ENCODE measurements at places on chromosomes 7 and 10.

GRCh38 chr10:121522831-121523230 is 75.4 kb downstream of the FGFR2 start:
- DNase-seq = no peak

DNA sequence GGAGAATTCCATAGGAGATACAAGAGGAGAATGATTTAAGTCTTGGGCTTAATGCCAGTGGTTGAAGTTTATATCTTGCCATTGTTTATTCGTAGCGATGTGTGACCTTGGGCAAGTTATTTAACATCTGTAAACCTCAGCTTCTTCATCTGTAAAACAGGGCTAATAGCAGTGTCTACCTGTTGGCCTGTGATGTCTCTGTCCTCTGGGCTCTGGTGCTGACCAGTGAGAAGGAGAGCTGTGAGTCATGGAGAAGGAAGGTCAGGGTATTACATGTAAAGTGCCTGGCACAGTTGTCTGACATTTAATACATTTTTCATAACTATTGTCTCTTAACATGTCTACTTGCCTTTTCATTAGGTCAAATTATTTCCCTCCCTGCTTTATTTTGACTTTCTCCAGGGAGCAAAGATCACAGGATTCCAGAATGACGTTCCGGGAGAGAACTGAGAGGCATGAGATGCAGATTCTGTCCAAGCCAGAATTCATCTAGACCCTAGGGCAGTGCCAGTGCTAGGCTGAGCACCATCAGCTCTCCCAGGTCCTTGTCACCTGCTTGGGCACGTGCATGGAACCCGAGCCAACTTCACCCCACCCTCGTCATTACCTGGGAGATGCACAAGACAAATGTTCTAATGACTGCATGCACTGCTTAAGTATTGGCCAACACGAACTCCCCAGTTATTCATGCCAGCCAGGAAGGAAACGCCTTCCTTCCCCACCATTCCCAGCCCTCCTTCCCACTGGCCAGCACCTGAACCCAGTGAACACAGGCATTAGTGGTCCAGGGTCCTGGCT is 187.9 kb downstream of the DPY19L1 start:
- DNase-seq = peak; percentile 15

GRCh38 chr7:153838591-153838990 is 213.6 kb upstream of the DPP6 start:
- no peak for DNase-seq

DNA sequence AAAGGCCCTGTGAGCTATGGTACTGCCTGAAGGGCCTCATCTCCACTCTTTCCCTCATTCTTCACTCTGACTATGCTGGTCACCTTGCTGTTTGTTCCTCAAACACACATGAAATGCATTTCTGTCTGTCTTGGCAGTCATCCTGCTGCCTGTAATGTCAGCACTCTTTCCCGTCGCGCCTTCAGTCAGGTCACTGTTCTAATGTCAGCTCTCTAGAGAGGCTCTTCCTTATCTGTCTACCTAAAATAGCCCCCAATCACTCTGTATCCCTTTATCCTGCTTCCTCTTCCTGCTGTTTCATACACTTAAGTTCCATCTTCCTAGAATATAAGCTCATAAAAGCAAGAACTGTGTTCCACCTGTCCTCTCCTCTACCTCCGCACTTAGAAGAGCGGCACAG is 215.5 kb downstream of the ZNF33B start:
- no peak for DNase-seq

DNA sequence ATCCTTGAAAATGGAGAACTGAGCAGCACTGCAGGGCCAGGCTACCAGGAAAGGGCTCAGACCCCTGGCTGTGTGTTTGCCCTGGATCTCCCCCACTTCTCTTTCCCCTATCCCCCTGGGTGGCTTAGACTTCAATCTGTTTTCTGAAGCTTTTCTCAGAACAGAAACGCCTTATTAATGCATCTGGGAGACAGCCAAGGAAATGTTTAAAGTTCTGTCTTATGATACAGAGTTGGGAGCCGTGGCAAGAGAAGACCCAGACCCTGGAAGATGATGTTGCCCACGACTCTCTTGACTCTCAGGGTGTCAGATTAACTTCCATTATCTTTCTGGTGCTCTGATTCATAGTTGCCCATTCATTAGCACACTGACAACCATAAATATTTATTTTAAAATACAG is 107.1 kb downstream of the EBLN1 start:
- DNase-seq = no peak

GRCh38 chr7:80253653-80254052 is 119.0 kb downstream of the GNAI1 start:
- DNase-seq = no peak

- no peak for DNase-seq
Measured at GRCh38 chr7:11699666-11700065, 132.3 kb downstream of the THSD7A start.

DNA sequence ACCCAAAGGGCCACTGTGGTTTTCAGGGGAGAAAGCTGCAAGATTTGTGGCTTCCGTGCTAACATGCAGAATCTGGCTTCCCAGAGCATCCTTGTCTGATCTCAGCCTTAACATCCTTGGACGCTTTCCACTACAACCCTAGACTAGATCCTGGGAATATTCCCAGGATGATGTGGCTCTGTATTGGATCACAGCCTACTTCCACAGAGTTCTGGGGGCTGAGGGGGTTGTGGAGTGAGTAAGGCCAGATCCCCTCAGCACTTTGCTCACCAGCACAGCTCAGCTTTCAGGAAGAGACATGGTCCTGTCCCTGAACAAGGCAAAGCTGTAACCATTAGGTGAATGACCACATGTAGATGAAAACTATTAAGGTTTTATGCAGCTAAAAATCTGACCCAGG is 241.3 kb upstream of the MYO3A start:
- no peak for DNase-seq

- no peak for DNase-seq
Measured at GRCh38 chr7:38410056-38410455, 136.6 kb upstream of the TARP start.

GRCh38 chr7:102451371-102452054 is 13.2 kb downstream of the ALKBH4 start:
- DNase-seq = no peak

- no peak for DNase-seq
Measured at GRCh38 chr10:95810198-95810976, 54.4 kb downstream of the ENTPD1 start.

- DNase-seq = peak; percentile 31
Measured at GRCh38 chr10:27625452-27626211, 120.0 kb downstream of the MKX start.

GRCh38 chr7:73611017-73611555 is 13.2 kb downstream of the MLXIPL start:
- no peak for DNase-seq

GRCh38 chr7:149293338-149293737 is 31.3 kb downstream of the ZNF783 start:
- DNase-seq = no peak

Data from AG08395 (cell line).